Hematopoietic multipotent progenitor cell treated with erythropoietin and hydrocortisone succinate and interleukin-3 and kit ligand, for 17 days (in vitro differentiated cells): ENCODE measurements at places on chromosomes 3 and 15.
A peak's percentile ranks its signal among the peaks of the same experiment; 100 is the strongest.

DNA sequence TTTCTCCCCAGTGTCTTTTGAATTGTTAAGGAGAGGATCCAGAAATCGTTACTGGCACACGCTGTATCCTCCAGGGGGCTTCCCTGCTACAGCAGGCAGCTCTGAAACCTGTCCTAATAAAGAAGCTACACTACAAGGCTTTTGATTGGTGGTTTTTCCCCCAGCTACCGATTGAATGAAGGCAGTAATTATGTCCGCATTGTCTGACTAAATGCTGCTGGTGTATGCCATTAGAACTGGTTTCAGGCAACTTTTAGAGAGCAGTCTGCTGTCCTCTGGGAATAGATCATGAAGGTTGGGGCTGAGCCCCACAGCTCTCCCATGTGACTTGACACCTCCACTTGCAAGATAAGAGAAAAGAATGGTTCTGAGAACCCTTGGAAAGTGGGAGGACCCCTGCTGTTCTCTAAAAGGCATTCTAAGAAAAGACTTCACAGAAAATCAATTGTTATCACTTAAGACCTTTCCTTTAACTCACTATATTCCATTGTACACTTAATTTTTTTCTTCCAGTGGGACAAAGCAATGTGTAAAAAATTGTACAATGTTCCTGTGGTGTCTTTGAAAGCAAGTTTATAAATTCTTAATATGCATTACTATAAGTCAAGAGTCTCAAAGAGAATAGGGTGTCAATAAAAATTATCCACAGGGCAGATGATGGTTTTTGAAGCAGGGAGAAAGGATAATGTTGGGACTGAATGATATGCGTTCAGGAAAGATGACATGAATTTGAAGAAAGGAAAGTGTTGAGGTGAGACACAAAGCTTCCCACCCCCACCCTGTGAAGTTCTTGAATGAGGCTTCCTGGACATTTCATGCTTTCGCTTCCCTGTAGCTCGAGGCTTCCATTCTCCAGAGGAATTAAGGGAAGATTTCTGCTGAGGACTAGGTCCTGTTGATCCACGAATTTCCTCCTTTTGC, 53.0 kb upstream of the DAZL start:
- no peak for DNase-seq

DNA sequence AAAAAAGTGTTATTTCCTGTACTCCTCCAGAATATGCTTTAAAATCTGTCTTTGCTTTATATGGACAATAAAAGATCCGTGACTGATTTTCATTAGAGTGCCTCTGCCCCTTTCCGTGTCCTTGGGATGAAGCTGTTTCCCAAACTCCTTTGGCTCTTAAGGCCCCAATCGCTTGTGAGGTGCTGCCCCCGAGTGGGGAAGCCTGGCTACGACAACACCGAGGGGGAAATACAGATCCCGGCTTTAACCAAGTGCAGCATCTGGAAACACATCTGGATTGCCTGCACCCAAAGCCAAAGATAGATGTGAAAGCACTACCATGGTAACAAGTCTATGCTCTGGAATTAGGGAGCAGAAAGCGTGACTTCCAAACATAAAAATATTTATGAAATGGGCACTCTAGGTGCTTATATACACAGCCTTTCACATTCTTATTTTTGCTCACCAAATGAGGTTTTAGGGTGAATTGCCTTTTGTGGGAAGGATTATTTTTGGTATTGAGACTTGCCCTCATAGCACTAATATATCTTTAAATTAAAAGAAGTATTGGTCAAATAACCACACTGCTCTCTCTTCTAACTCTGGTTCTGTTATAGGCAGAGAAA, 40.6 kb upstream of the ADCY5 start:
- DNase-seq, result peak; percentile 58

- no peak for DNase-seq
Measured at GRCh38 chr3:151538456-151539393, 77.9 kb upstream of the IGSF10 start.

DNA sequence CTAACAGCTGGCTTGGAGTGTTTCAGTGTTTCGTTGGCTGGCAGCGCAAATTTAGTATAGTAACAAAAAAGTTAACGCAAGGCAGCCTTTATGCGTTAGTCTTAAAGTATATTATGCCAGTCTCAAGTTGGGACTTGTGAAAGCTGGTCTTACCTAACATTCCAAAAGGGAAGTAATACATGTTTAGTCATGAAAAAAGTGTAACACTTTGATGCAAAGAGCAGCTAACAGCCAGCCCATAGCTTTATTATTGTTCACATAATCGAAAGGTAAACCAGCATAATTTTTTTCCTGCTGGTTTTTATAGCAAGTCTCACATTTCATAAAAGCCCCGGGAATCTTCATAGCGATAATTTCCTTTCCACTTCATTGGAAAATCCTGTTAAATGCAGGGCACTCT, 2.4 kb upstream of the GPR87 start:
- DNase-seq, result no peak

DNA sequence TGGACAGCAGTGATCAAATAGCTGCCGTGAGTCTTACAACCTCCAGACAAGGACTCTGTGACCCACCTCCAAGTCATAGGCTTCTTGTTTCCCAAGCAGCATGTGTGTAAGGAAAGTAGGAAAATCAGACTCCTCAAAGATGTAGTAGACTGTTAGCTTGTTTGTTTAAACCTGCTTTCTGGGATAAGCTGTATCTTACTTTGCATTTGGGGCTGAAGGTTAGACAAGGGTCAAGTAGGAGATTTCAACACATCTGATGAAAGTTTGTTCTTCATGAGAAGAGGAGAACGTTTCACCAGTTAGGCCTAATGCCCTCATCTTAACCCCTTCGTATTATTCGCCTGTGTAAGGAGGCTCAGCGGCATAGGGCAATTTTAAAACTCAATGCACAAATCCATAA, 756.4 kb upstream of the NR2F2 start:
- no peak for DNase-seq

DNA sequence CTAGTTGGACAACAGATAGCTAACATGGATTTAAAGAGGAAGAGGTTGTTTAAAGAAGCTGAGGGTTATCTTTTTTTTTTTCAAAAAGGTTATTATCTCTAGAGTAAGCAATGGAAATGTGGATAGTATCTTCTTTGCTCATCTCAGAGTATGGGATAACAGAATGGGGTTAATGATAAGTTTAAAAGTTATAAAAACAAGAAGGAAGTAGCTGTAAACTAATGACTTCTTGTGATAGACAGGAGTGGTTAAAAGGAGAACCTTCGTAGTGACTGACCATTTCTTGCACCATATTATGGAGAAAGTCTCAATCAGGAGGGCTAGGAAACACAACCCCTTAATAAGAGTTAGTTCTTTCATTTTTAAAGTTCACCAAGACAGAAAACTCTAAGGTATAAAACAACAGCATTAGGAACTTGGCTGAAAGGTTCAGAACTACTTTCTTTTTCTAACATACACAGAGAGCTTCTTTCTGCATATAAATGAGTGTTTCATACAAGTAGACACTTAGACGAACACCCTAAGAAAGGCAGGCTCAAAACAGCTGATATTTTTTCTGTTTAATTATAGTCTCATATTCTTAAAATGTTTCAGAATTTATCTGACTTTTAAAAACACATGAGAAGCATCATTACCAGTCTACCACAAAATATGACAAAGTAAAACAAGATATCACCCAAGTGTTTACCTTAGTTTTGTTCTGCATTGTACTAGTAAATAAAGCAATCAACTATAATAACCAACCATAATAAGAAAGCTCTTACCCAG, 140.0 kb downstream of the MEIS2 start:
- no peak for DNase-seq

DNA sequence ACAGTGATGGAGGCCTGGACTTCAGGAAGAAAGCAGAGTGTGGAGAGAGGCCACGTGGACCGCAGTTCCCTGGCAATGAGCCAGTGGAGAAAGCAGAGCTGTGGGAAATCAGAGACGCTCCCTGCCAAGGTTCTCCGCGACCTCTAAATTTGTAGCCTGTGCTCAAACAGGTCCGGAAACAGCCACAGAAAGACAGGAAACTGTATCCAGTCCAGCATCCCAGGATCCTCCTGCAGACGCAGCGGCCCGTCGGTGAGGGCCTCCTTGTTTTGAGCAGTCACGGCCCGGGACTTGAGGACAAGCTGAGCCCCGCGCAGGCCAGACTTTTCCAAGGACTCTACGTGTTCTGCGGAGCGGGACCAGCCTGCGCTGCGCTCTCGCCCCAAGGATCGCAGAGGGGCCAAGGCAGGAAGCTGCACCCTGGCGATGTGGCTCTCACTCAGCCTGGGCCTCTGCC, 22.3 kb downstream of the RPSA start:
- no peak for DNase-seq

GRCh38 chr3:32815841-32816438, 1.9 kb upstream of the TRIM71 start:
- no peak for DNase-seq

GRCh38 chr3:62242831-62243509, 130.4 kb downstream of the FEZF2 start:
- DNase-seq, result no peak

GRCh38 chr15:70518201-70519003, 245.0 kb downstream of the UACA start:
- DNase-seq, result no peak

GRCh38 chr15:37140531-37141058, 40.2 kb upstream of the MEIS2 start:
- DNase-seq, result no peak

DNA sequence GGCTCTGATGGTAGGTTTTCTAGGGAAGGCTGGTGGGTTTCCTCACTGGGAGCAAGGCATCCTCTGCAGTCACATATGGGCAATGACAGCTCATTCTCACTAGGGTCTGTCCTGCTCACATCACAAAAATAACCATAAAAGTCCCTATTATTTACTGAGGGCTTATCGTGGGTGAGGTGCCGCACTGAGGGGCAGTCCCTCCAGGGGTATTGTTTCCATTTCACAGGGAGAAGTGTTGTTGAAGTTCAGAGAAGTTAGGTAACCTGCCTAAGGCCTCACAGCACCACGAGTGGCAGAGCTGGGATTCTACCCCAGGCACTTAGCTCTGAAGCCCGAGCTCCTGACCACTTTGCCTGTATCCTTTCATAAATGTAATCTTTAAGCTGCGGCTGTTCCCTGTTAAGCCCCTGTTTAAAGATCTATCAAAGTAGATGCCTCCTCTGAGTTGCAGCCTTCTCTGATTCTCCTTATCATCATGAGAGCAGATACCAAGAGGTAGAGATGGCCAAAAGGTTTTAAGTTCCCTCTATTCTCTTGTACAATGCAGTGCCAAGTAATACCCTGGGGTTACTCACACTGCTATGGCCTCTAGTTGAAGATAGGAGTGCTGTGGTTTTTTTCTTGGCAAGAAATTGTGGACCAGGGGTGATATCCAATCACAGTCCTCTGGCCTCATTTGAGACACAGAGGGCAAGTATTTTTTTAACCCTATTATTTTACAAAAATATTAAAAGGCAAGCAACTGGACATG, 107.0 kb downstream of the RPLP1 start:
- no peak for DNase-seq

DNA sequence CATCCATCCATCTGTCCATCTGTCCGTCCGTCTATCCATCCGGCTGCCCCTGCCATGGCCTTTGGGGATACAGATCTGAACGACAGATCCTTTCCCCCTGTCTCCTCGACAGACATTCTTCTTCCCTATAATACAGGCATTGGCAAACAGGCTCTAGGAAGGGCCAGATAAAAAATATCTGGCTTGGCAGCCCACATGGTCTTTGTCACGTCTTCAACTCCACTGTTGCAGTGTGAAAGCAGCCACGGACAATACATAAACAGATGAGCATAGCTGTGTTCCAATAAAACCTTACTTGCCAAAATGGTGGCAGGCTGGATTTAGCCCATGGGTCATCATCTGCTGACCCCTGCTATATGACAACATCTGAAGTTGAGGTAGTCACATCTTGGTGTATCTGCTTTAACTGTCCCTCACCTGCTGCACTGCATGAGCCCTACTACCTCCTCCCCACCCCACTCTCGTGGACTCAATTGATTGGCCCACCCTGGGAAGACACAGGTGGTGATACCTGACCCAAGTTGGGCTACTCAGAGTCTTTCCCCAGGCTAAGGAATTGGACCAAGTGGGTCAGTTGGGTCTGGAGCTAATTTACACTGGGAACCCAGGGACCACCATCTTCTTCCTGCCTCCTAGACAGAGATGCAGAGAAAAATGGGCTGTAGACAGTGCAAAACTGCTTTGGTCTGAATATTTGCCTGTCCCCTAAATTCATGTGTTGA, 128.4 kb upstream of the SMAD3 start:
- DNase-seq, result no peak

GRCh38 chr3:189316296-189317019, 144.7 kb downstream of the TPRG1 start:
- DNase-seq, result no peak

DNA sequence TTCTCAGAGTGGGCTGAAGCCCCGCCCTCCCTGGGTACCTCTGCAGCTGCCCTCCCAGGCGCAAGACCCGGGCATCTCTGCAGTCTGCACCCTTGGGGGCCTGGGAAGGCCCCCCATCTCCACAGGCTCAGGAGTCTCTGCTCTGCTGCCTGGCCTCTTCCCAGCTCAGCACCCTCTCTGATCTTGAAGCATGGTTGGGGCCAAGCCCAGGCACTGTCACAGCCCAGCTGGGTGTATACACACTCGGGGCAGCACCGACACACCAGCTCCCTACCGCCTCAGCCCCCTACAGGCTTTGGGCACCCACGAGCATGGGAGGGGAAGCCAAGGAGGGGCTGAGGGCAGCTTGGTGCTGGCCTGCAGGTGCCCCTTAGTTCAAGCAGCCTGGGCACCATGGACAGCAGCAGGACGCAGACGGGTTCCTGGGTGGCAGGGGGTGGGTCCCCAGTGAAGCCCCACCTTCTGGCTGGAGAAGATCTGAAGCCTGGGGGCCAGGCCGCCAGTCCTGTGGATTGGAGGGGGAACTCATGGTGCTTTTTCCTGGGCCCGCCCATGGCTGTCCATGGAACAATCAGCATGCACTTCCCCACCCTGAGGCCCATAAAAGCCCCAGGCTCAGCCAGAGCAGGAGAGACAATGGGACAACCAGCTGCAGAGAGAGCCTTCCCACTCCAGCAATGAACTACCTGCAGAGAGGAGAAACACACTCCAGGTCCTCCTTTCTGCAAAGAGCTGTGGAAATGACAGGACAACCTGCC, 170.6 kb downstream of the TJP1 start:
- no peak for DNase-seq

GRCh38 chr3:15611018-15611417, 9.5 kb downstream of the BTD start:
- no peak for DNase-seq

- DNase-seq, result no peak
Measured at GRCh38 chr3:115254492-115255196, 107.6 kb upstream of the ZBTB20 start.

GRCh38 chr3:31696009-31696297, 163.2 kb downstream of the STT3B start:
- no peak for DNase-seq

GRCh38 chr3:116181159-116181558, 264.1 kb downstream of the LSAMP start:
- DNase-seq, result no peak

DNA sequence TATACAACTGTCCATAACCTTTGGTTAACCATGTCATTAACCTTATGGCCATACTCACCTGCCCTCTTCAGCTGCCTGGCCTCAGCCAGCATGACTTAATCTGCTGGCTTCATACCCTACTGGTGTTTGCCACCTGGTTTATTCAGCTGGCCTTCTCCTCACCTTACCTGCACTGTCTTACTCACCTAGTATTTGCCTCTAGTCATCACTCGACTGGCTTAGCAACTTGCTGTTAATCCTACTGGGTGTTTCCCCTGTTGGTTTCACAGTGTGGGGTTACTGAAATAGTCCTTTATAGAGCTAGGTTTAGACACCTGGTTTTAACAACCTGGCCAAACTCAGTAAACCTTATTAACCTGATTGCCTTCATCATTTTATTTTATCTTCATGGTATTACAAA, 96.4 kb downstream of the IL12A start:
- no peak for DNase-seq
